ENCODE measurements at places on chromosomes 5 and 9. TPM values are rescaled to one million over a fixed set of nuclear protein-coding genes. Genes with fewer than 3 reads are reported as not detected.
A peak's percentile ranks its signal among the peaks of the same experiment; 100 is the strongest.

DNA sequence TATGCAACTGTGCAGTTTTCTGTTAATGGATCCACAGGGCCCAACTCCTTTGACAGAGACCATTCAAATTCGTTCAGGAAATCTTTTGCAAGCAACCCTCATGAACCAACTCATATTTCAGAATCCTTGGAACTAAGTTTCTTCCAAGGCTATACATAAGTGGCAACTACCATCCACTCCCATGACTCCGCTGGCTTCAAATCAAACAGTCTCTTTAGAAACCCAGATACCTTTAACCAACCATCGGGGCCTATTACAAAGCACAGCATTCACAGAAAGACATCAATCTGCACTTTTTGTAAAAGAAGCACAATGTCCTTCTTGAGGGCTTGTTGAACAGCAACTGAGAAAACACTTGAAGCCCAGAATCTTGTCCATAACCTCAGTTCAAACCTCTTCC is 526.9 kb downstream of the DTWD2 start:
- no peak overlapping the region for H3K27ac ChIP-seq
- no peaks in the 10 kb centered on the region for H3K36me3 ChIP-seq
- no peaks in the 10 kb centered on the region for H3K27me3 ChIP-seq

DNA sequence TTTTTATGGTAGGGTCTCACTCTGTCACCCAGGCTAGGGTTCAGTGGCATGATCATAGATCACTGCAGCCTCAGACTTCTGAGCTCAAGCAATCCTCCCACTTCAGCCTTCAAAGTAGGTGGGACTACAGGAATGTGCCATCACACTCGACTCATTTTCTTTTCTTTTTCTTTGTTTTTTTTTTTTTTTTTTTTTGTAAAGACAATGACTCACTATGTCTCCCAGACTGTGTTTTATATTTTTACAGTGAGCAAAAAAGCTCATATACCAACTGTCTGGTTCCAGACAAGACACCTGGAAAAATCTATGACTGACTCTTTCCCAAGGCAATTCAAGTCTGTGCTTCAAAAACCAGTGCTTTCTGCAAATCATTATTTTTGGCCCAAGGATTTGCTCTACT is 10.8 kb upstream of the FOXD1 start:
- no peak overlapping the region for H3K4me3 ChIP-seq
- no peak overlapping the region for H3K27ac ChIP-seq
- no peaks in the 10 kb centered on the region for H3K4me1 ChIP-seq
- H3K27me3 ChIP-seq = peaks cover under 1% of the 10 kb centered on the region
- DNase-seq = no peak
- no peaks in the 10 kb centered on the region for H3K36me3 ChIP-seq

DNA sequence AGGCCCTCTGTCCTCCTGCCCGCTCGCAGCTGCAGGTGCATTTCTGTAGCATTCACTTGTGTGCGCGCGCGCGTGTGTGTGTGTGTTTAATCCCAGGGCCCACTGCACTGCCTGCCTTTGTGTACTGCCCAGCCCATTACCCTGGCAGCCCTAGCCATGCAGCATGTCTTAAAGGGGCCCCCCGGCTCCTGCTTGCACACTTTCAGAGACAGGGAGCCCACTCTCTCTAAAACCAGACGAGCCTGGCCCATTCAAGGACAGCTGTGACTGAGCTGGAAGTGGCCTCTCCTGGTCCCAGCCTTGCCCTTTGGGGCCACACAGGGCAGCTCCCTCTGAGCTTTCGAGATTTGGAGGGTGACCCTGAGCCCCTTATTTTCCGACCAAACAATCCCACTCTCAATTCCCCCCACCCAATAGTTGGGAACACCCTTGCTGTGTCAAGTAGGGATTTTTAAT is 98.9 kb downstream of the DAB2IP start:
- H3K36me3 ChIP-seq = no peaks in the 10 kb centered on the region
- no peaks in the 10 kb centered on the region for H3K27me3 ChIP-seq
- DNase-seq = no peak
- no peak overlapping the region for H3K4me3 ChIP-seq
- H3K27ac ChIP-seq = peak overlapping the region; percentile 25
- H3K4me1 ChIP-seq = peaks cover 7% of the 10 kb centered on the region

PCDHGA4 gene
- total RNA-seq = 1.8 TPM

- DNase-seq = peak; percentile 21
- H3K4me1 ChIP-seq = no peaks in the 10 kb centered on the region
- H3K36me3 ChIP-seq = no peaks in the 10 kb centered on the region
- H3K4me3 ChIP-seq = no peak overlapping the region
Observed at GRCh38 chr5:14946815-14947620, 75.4 kb upstream of the ANKH start.

- H3K4me3 ChIP-seq = peak overlapping the region; percentile 97
- peaks cover 32% of the 10 kb centered on the region for H3K4me1 ChIP-seq
- peaks cover 28% of the 10 kb centered on the region for H3K36me3 ChIP-seq
- peak overlapping the region; percentile 94 for H3K27ac ChIP-seq
Observed at GRCh38 chr5:2750758-2751464, 566 bp downstream of the IRX2 start.

DNA sequence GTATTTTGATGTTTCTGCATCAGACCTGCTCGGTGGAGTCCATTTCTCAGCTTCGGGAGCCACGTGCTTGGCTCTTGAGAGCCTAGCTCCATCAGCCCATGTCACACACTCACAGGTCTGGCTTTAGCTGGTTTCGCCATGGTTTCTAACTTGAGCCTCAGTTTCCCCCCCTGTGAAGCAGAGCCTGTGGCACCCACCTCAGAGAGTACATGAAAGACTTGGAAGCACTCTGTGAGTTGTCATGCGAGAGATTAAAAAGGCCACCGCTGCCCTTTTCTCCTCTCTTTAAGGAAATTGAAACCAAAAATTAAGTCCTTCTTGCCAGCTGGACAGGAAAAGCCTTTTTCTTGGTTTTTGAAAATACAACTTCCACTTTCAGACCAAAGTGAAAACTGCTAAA is 8.8 kb downstream of the TENT4A start:
- H3K36me3 ChIP-seq = no peaks in the 10 kb centered on the region
- H3K27me3 ChIP-seq = no peaks in the 10 kb centered on the region
- DNase-seq = peak; percentile 23

DNA sequence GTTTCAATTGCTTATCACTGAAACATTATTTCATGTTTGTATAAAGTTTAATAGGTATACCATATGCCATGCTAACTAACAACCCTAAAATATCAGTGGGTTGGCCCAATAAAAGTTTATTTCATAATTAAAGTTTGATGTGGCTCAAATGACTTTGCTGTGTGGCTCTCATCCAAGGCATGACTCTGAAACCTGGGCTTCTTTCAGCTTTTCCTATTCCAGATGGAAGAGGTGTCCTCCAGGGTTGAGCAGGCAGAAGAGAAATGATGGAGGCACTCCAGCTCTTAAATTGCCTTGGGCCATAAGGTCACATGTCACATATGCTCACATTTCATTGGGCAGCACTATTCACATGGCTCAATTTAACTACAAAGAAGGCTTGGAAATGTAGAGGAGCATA is 101.9 kb downstream of the MACIR start:
- H3K27me3 ChIP-seq = no peaks in the 10 kb centered on the region
- H3K36me3 ChIP-seq = no peaks in the 10 kb centered on the region
- DNase-seq = no peak

GRCh38 chr5:142378737-142379634 is 54.2 kb upstream of the SPRY4 start:
- H3K4me1 ChIP-seq = peaks cover 8% of the 10 kb centered on the region
- DNase-seq = no peak
- no peak overlapping the region for H3K27ac ChIP-seq
- H3K36me3 ChIP-seq = no peaks in the 10 kb centered on the region

PALM2AKAP2 gene
- 94.7 TPM for total RNA-seq

- no peak for DNase-seq
- peaks cover 34% of the 10 kb centered on the region for H3K36me3 ChIP-seq
- H3K27ac ChIP-seq = no peak overlapping the region
- no peak overlapping the region for H3K4me3 ChIP-seq
- H3K4me1 ChIP-seq = no peaks in the 10 kb centered on the region
- no peaks in the 10 kb centered on the region for H3K27me3 ChIP-seq
Observed at GRCh38 chr5:177297922-177298321, 5.6 kb downstream of the RAB24 start.

CCDC192 gene
- not detected for total RNA-seq

GRCh38 chr9:116318468-116319374 is 165.1 kb downstream of the PAPPA start:
- no peaks in the 10 kb centered on the region for H3K27me3 ChIP-seq
- H3K4me1 ChIP-seq = peaks cover 37% of the 10 kb centered on the region
- peak; percentile 86 for DNase-seq
- peak overlapping the region; percentile 84 for H3K27ac ChIP-seq
- H3K4me3 ChIP-seq = no peak overlapping the region

WDR31 gene
- 2.2 TPM for total RNA-seq

- no peak overlapping the region for H3K27ac ChIP-seq
- no peak for DNase-seq
- no peaks in the 10 kb centered on the region for H3K36me3 ChIP-seq
- H3K27me3 ChIP-seq = no peaks in the 10 kb centered on the region
Observed at GRCh38 chr9:134458207-134459108, 132.2 kb downstream of the RXRA start.

- no peaks in the 10 kb centered on the region for H3K36me3 ChIP-seq
- no peak overlapping the region for H3K27ac ChIP-seq
- no peak for DNase-seq
- H3K4me3 ChIP-seq = no peak overlapping the region
- no peaks in the 10 kb centered on the region for H3K4me1 ChIP-seq
- no peaks in the 10 kb centered on the region for H3K27me3 ChIP-seq
Observed at GRCh38 chr5:31995006-31995405, 179.1 kb downstream of the GOLPH3 start.

DNA sequence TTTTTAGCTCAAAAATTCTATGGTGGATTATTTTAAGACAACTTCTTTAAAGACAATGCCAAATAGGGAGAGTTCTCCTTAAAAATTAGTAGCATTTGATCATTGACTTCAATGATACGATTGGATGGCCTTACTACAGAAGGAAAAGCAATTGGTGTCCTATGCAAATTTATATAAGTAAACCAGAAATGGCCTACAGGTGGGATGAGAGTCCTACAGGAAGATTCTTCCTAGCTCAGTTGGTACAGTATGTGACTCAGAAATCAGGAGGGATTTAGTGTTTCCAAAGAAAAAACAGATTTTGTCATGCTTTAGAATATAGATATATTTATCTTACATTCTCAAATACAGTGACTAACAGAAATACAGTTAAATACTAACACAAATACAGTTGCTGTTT is 6.5 kb downstream of the ANKRA2 start:
- peaks cover 50% of the 10 kb centered on the region for H3K36me3 ChIP-seq
- no peak for DNase-seq
- no peaks in the 10 kb centered on the region for H3K27me3 ChIP-seq
- H3K4me1 ChIP-seq = peaks cover 8% of the 10 kb centered on the region

TMEM174 gene
- total RNA-seq = not detected

CYLC2 gene
- not detected for total RNA-seq

HRH2 gene
- 15.6 TPM for total RNA-seq

GRCh38 chr5:103674251-103674650 is 111.7 kb upstream of the NUDT12 start:
- no peak overlapping the region for H3K27ac ChIP-seq
- no peak for DNase-seq
- no peaks in the 10 kb centered on the region for H3K27me3 ChIP-seq
- H3K4me3 ChIP-seq = no peak overlapping the region
- H3K4me1 ChIP-seq = no peaks in the 10 kb centered on the region

- no peaks in the 10 kb centered on the region for H3K4me1 ChIP-seq
- H3K36me3 ChIP-seq = no peaks in the 10 kb centered on the region
- H3K27me3 ChIP-seq = peaks cover 12% of the 10 kb centered on the region
- no peak for DNase-seq
Observed at GRCh38 chr5:96440185-96440538, 7.1 kb upstream of the PCSK1 start.

- H3K4me3 ChIP-seq = no peak overlapping the region
- H3K27ac ChIP-seq = peak overlapping the region; percentile 80
- H3K27me3 ChIP-seq = no peaks in the 10 kb centered on the region
- H3K36me3 ChIP-seq = peaks cover 4% of the 10 kb centered on the region
Observed at GRCh38 chr5:160271396-160271795, 41.0 kb downstream of the CCNJL start.

DNA sequence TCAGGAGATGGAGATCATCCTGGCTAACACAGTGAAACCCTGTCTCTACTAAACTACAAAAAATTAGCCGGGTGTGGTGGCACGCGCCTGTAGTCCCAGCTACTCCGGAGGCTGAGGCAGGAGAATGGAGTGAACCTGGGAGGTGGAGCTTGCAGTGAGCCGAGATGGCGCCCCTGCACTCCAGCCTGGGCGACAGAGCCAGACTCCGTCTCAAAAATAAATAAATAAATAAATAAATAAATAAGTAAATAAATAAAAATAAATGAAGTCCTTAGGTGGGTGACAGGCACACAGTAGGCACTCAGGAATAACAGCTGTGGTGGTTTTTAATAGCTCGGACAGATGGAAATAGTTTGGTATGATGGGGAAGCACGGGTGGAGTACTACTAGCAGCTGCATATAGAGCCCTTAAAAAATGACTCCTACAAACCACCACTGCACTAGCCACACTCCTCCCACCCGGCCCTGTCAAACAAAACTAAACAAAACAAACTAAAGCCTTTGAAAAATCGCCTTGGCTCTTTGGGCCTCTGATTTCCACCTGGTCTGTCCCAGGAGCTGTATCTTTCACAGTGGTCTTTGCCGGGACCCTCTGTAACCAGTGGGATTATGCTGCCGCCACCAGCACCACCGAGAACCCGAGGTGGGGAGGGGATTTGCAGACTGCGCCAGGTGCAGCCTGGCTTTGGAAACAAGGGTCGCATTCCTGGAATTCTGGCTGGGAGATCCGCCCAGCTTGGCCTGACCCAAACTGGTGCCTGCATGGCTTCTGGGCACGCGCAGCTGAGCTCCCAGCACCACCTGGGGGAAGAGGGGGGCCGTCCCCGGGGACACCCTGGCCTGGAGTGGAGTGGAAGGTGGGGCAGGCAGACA is 5.1 kb upstream of the WDR5 start:
- H3K4me3 ChIP-seq = no peak overlapping the region
- no peaks in the 10 kb centered on the region for H3K36me3 ChIP-seq
- DNase-seq = peak; percentile 10

KIAA1958 gene
- 10.9 TPM for total RNA-seq

DNA sequence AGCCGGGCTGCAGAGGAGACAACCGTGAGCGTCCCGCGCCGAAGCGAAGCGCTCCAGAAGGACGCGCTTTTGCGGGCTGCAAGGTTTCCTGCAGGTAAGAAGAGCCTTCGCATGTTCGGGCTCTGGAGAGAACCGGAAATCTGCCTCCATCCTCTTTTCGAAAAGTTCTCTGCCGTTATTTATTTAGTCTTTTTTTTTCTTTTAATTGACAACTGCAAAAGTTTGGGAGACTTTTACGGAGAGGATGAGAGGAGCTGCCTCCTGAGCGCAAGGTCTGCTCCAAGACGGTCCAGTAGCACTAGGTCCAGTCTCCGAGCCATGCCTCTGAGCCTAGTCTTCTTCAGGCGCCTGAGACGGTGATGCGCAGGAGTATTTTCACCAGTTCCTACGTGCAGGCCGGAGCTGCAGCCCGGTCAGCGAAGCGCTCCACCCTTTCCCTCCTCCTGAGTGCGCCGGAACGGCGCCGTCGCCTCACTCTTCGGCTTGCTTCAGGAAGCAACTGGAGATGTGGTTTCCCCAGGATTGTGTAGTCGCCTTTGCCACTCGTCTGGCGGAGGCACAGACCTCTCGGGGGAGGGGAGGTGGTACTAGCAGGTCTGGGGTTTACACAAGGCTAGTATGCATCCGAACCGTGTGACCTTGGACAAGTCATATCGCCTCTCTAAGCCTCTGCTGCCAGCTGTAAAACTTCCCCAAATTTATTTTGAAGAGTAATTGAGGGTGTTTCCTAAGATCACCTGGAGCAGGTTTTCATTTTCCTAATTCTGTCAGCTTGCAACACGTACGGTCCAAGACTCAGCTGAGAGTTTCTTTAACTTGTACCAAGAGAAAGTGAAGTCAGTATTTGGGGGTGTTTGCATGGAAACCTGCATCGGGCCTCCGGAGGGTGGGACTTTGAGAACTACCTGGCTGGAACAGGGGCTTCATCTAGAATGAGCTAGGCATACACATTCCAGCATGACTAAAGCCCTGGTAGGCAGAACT is 4.5 kb downstream of the POU4F3 start:
- no peaks in the 10 kb centered on the region for H3K36me3 ChIP-seq
- H3K27me3 ChIP-seq = peaks cover 100% of the 10 kb centered on the region
- H3K27ac ChIP-seq = no peak overlapping the region
- DNase-seq = no peak

Data from cardiac muscle cell (in vitro differentiated cells and primary cell).